ENCODE measurements at places on chromosomes 16 and 17.

GRCh38 chr17:4719684-4720221 is 9.3 kb downstream of the ARRB2 start:
- DNase-seq = no peak

GRCh38 chr17:16881239-16881924 is 90.5 kb downstream of the TNFRSF13B start:
- DNase-seq = no peak

DNA sequence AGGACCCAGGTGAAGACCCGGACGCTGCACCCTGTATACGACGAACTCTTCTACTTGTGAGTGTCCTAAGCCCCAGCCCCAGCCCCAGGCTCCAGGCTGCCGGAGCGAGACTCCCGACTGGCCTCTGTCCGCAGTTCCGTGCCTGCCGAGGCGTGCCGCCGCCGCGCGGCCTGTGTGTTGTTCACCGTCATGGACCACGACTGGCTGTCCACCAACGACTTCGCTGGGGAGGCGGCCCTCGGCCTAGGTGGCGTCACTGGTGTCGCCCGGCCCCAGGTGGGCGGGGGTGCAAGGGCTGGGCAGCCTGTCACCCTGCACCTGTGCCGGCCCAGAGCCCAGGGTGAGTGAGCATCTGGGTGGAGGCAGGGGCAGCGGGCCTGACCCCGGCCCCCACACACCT is 3.7 kb downstream of the TSR3 start:
- DNase-seq = no peak

DNA sequence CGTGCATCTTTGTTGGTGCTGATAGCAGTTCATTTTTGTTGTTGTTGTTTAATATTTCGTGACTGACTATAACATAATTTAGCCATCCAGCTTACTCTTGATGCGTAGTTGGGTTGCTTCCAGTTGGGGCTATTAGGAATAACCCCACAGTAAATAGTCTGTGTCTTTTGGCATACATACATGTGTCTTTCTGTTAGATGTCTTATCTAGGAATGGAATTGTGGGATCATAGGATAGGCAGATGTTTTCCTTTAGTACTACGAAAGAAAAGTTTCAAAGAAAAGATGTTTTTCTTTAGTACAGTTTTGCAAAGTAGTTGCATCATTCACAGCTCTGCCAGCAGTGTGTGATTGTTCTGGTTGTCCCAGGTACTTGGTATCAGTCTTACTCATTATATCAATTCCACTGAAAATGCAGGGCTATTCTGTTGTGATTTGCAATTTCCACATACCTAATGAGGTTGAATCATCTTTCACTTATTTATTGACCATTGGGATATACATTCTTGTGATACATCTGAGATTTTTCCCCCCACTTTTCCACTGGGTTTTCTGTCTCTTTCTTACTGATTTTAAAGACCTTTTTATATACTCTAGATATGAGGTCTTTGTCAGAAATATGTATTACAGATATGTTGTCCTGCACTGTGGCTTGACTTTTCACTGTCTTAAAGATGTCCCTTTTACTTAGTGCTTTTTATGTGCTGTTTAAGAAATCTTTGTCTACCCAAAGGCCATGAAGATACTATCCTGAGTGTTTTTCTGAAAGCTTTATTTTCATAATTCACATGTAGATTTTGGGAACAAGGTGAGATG is 173.3 kb downstream of the MRTFB start:
- DNase-seq = no peak

DNA sequence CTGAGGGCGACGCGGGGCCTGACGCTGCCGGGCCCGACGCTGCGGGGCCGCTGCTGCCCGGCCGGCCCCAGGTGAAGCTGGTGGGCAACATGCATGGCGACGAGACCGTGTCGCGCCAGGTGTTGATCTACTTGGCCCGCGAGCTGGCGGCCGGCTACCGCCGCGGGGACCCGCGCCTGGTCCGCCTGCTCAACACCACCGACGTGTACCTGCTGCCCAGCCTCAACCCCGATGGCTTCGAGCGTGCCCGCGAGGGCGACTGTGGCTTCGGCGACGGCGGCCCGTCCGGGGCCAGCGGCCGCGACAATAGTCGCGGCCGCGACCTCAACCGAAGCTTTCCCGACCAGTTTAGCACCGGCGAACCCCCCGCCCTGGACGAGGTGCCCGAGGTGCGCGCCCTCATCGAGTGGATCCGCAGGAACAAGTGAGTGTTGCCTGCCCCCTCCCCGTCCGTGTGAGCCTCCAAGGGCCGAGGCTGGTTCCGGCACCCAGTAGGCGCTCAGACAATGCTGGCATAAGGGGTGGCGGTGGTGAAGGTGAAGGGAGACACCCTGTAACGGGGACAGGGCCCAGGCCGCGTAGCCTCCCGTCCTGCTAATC is 676 bp downstream of the CPD start:
- no peak for DNase-seq

DNA sequence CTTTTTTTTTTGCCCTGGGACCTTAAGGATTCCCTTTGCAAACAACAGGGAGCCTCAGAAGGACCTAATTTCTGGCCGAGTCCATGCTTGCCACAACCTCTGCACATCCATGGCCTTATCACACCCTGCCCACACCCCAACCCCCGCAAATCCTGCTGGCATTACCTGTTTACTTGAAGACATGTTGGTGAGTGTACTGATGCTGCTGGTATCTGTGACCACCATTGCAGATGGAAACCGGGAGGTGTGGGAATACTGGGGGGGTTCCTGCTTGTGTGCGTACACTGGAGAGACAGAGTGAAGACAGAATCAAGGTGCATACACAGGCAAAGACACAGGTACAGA is 46.0 kb downstream of the HNF1B start:
- DNase-seq = no peak

GRCh38 chr16:80628254-80628653 is 87.5 kb downstream of the DYNLRB2 start:
- DNase-seq = no peak

DNA sequence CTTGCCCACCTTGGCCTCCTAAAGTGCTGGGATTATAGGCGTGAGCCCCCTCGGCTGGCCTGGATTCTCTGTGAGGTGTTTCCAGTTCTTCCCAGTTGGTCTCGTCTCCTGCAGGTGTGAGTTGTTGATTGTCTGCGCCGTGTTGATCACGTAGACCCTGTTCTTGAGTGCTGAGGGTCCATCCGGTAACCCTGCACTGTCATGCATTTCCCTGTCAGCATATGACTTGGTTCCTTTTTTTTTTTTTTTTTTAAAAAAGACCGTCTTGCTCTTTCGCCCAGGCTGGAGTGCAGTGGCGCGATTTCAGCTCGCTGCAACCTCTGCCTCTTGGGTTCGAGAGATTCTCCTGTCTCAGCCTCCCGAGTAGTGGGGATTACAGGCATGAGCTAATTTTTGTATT is 17.3 kb downstream of the MGRN1 start:
- DNase-seq = no peak

DNA sequence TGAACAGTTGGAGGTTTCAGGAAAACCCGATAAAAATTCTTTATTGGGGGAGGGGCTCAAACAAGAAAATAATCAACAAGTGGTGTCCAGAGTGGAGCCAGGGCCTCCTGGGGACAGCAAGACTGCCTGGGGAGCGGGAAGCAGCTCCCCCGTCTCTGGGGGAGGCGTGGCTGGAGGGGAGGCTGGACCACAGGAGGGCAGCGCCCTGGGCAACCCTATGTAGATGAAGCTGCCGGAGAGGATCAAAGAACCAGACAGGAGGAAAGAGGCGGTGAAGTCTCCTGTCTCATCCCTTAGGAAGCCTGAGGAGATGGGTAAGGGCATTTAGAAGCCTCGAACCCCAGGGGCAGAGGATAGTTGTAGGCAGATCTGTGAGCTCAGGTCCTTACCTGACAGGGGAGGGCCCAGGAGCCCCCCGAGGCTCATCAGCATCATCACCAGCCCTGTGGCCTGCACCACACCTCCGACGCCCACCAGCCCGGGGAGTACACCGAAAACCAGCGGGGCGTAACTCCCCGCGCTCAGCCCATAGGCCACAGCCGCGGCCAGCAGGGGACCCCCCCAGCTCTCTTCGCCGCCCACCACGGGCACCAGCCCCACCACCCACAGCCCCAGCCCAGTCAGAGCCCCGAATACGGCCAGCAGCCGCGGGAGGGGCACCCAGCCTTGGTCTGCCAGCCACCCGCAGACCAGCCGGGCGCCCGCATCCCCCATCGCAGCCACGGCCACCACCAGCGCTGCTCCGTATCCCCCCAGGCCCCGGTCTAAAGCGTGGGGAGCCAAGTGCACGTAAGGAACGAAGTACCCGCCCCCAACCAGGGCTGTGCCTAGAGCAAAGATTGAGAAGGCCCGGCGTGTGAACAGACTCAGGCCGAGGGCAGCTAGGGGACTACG is 2.0 kb downstream of the SLC16A11 start:
- DNase-seq = no peak

DNA sequence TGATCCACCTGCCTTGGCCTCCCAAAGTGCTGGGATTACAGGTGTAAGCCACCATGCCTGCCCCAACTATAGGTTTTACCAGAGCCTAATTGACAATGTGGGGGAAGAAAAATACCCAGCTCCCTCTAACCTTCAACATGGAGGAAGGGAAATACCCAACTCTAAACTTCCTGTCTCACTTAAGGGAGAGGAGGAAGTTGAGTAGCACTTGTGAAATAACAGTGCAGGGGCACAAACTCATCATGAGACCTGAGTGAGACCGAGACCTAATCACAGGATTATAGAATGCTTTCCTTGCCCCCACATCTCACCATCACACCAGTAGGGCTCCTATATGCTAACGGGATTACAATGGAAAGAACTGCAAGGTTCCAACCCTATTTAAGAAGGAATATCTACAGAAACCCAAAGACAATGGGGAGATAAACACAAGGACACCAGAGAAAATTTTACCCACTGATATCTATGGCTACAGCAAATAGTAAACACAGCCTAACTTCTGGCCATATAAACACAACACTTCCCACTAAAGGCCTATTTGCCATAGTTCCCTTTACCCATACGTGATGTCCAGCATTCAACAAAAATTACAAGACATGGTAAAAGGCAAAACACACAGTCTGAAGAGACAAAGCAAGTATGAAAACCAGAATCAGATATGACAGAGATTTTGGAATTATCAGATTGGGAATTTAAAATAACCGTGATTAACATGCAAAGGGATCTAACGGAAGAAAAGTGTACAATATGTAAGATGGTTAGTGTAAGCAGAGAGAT is 26.9 kb downstream of the OR3A1 start:
- no peak for DNase-seq

GRCh38 chr17:18143044-18143936 is 34.7 kb downstream of the MYO15A start:
- no peak for DNase-seq

DNA sequence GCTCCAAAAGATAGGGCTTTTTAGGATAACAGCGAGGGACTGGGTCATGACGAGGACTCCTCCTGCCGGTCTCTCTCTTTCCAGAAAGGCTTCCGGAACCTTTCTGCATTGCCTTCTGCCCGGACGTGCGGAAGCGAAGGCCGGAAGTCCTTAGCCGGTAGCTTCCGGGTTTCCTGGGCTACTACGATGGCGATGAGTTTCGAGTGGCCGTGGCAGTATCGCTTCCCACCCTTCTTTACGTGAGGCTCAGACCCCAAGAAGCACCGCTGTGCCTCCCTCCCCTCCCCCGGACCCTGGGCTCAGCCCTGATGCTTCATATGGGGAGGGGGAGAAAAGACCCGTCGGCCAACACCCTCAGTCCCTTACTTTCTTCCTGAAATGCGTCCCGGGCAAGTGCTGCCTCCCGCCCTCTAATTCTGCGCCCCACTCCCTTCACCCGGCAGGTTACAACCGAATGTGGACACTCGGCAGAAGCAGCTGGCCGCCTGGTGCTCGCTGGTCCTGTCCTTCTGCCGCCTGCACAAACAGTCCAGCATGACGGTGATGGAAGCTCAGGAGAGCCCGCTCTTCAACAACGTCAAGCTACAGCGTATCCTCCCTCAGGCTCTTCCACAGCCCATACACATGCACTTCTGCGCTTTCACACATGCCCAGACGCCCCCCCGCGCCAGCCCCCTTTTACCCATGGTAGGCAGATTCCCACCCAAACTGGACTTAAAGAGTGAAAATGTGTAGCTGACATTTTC is at the start of gene VPS25:
Gene VPS25 (plus strand): TSS at position 160 of the 746 bp plus-strand sequence. CDS start 27 bp downstream, at position 187.
- DNase-seq = peak; percentile 66

GRCh38 chr16:86585821-86586611 is 7.7 kb downstream of the FOXL1 start:
- DNase-seq = no peak

GRCh38 chr16:51651061-51651466 is 500.0 kb upstream of the SALL1 start:
- DNase-seq = no peak

DNA sequence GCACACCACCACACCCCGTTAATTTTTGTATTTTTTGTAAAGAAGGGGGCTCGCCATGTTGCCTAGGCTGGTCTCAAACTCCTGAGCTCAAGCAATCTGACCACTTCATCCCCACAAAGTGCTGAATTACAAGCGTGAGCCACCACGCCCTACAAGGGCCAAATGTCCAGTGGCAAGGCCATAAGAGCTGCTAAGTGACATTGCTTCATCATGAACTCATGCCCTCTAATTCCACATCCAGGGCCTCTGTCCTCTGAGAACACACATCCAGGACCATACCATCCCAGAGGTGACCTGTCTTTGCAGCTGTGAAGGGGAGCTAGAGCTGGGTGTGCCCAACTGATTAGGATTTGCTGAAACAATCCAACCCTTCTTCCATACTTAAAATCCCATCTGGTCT is 25.6 kb upstream of the MEIOC start:
- DNase-seq = no peak

Measured in hippocampal formation (tissue), 2 donors.